ENCODE measurements at places on chromosomes 12 and 14. TPM values are rescaled to one million over a fixed set of nuclear protein-coding genes. Genes with fewer than 3 reads are reported as not detected.

- no peak for DNase-seq
These were observed 49.8 kb upstream of the CRACR2A start for GRCh38 chr12:3802721-3803120.

Gene ERP27
- 4.5 TPM for polyA plus RNA-seq

GRCh38 chr12:128543460-128543859, 276.5 kb downstream of the TMEM132C start:
- DNase-seq = no peak

DNA sequence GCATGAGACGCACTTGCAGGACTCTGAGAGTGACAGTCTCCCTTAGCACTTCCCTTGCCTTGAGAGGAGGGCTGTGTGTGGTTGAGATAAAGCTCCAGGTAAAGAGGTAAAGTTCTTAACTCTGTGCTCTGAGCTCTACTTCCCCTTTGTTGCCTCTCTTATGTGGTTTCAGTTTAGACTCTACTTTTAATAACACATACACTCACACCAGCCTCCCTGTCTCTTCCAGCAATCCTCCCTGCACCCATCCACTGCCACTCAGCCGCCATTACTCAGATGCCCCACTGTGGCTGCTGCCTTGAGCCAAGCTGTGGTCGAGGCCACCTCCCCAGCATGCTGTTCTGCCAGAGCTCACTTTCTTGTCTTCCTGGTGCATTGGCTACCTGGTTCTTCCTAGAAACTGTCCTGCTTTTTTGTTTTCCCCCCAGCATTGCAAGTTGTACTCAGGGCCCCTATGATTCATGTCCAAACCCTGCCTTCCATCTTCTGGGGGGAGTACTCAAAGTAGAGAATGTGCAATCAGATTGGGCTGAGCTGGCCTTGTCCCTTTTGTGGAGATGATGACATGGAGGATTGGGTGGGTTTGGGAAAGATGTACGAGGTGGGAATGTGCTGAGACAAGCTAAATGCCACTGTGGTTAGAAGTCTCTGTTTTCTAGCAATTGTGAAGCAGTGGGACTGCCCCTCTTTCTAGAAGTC, 115.5 kb upstream of the PARP11 start:
- DNase-seq = no peak
